ENCODE measurements at places on chromosomes 11 and 22.

- DNase-seq = no peak
Measured at GRCh38 chr11:45518141-45518832, 147.1 kb downstream of the CHST1 start.

- no peak for DNase-seq
Measured at GRCh38 chr11:134864968-134865305, 452.9 kb upstream of the B3GAT1 start.

- DNase-seq = no peak
Measured at GRCh38 chr11:2554338-2555207, 109.8 kb downstream of the KCNQ1 start.

GRCh38 chr11:8332196-8332595 is 68.5 kb upstream of the LMO1 start:
- DNase-seq = peak; percentile 57

DNA sequence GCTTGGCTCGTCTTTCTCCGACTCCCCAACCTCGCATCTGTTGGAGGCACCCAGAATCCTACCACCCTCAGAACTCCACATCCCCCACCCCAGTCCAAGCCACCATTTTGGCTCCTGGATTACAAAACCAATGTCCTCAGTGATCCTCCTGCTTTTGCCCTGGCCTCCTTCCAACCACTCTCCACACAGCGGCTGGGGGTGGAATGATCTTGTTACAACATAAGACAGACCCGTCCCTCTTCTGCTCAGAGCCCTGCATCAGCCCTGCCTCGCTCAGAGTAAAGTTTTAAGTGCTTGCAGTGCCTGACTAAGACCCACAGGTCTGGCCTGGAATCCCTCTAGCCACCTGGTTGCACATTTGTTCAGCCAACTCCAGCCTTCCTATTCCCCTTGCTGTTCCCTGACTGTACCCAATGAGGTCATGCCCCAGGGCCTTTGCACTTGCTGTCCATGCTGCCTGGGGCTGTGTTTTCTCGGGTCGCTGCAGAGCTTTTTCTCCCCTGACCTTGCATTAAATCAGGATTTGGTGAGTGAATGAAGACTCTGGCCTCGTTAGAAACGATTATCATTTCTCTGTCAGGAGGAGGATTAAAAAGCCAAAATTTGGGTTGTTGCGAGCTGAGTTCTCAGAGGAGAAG is 67.3 kb downstream of the IGF2 start:
- no peak for DNase-seq

DNA sequence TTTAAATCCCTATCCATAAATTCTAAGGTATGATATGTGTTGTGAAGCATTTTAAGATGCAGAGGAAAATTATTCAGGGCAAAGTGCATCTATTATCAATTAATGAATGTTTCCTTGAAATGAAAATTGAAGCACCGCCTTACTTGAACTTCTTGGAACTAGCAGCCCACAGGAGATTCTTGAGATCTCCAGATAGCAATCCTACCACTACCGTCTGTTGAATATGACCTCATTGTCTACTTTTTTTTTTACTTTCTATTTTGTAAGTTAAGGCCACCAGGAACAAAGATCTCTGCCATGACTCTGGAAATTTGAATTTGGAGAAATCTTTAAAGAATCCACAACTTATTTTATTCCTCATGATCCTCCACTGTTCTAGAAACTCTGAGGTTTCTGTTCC is 808.7 kb downstream of the KCNA4 start:
- DNase-seq = no peak

- peak; percentile 23 for DNase-seq
Measured at GRCh38 chr11:131186629-131187101, 183.8 kb upstream of the NTM start.

DNA sequence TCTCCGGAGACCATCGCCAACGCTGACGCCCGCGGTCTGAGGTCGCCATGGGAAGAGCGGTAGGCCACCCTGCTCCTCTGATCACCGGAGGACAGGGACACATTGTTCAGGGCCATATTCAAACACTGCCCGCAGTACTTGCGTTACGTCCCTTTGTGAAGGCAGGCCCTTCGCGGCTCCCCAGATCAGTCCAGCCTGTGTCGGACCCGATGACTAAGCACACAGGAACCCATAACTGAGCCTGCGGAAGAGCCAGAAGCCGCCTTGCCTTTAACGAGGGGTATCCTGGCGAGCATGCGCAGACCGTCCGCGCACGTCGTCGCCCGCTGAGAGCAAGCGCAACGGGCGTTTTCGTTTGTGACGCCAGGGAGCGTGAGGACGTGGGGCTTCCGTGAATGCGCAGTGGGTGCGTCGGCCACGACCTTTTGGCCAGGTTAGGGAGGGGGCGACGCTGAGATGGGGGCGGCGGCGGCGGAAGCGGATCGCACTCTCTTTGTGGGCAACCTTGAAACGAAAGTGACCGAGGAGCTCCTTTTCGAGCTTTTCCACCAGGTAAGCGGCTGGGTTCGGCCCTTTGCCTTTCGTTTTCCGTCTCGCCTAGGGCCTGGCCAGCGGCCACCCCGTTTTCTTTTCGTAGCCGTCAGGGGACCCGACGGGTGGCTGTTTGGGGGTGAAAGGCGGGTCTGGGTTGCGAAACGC is at the start of the genes C11orf71 and RBM7:
Gene C11orf71 (minus strand): TSS at position 296 of the 699 bp plus-strand sequence. CDS start 180 bp downstream, at position 116.
Gene RBM7 (plus strand): TSS at position 451 of the 699 bp plus-strand sequence. CDS start 6 bp downstream, at position 457.
- peak; percentile 97 for DNase-seq

GRCh38 chr11:15690320-15690719 is 575.6 kb downstream of the INSC start:
- DNase-seq = no peak

GRCh38 chr11:134537941-134538340 is 125.9 kb upstream of the B3GAT1 start:
- no peak for DNase-seq

GRCh38 chr11:67437082-67437808 is at the start of gene PTPRCAP:
Gene PTPRCAP, minus strand, starts transcription at chr11:67437682. Its CDS starts 63 bp downstream, at chr11:67437619.
- peak; percentile 89 for DNase-seq

DNA sequence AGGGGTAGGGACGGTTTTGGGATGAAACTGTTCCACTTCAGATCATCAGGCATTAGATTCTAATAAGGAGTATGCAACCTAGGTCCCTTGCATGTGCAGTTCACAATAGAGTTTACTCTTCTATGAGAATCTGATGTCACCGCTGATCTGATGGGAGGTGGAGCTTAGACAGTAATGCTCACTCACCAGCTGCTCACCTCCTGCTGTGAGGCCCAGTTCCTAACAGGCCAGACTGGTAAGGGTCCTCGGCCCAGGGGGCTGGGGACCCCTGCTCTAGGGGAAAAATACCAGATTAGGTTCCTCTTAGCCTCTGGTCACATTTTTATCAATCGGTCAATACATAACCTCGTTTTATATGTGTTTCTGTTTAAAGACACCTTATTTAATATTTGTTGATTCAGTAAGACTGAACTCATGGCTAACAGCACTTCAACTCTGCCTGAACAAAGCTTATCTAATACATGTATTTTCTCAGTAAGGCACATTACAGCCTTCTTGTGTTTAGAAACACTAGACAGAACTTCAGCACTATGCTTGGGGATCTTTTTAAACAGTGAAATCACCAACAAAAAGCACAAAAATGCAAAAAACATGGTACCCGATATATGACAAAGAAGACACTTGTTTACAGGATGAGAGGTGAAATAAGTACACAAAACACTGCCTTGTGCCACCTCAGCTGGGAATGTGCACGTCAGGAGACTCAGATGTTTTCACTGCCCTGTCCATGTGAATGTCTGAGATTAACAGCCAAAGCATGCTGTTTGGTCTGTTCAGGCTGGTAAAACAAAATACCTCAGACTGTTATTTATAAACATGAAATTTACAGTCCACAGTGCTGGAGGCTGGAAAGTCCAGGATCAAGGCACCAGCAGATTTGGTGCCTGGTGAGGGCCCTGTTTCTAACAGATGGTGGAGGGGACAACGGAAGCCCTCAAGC is 107.5 kb downstream of the USP35 start:
- no peak for DNase-seq

GRCh38 chr22:39343259-39344045 is 6.3 kb upstream of the SYNGR1 start:
- peak; percentile 83 for DNase-seq

DNA sequence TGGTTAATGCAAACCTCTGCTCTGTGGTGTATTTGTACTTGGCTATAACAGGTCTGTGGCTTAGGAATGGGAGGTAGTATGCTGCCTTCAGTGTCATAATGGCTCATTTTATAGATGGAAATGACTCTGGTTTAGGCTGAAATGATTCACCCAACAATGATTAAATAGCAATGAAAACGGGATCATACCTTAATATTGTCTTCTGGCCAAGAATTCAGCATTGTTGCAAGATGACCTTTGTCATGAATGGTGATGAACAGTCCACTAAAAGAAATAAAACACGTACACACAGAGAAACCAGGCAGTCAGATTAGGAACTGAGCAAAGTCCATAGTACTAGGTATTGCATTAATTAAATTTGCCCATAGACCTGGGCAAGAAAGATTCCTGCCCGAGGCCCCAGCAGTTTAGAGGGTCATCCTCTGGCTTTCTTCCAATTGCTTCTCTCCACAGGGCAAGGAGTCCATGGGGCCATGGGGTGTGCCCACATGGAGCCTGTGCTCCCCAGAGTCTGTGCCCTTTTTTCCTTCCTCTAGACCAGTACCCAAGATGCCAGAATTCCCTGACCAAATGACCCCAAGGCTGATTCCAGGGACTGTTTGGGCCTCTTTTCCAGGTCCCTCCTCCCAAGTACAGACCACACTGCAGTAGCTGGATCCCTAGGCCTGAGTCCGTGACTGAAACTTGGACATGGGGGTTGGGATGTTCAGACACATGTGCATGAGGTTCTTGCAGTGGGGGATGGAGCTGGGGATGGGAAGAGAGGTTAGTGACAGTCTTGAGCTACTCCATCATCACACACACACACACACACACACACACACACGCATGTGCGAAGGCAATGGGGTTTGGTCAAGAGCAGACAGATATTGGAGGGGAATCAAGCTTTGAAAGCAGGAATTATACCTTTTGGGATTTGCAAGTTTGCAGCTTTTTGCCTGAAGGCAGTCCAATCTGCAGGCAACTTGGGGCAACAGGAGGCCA is 134.2 kb downstream of the CCDC81 start:
- no peak for DNase-seq

GRCh38 chr11:22666688-22667439 is 453 bp downstream of the GAS2 start:
- no peak for DNase-seq

DNA sequence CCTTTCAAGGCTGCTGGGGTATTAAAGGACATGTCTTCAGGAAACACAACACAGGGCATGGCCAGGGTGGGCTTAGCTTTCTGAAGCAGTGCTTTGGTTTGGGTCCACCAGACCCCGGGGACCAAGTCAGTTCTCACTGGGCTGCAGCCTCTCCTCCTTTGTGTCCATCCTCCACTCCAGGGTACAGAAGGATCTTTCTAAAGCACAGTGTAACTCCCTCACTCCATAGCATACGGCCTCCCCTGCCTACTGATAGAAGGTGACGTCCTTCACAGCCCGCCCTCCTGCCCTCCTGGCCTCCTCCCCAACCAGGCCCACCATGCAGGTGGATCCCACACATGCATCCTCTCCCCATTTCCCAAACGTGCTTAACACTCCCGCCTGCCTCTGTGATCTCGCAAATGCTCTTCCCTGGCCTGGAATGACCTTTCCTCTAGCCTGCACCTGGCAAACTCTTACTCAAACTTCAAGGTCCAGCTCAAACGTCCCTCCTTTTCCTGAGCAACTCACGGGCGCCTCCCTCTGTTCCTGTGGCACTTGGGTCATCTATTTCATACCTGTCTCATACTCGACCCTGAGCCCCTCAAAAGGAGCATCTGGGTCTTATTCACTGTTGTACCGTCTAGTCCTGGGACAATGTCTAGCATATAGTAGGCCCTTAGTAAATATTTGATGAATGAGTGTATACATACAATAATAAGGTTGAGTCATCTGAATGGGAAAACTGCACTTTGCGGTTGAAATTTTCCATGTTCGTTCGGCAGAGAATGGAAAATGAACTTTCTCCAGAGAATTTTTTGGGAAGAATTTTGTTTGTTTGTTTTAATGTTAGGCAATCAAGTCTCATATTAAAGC is 187.7 kb downstream of the EFCAB6 start:
- no peak for DNase-seq

DNA sequence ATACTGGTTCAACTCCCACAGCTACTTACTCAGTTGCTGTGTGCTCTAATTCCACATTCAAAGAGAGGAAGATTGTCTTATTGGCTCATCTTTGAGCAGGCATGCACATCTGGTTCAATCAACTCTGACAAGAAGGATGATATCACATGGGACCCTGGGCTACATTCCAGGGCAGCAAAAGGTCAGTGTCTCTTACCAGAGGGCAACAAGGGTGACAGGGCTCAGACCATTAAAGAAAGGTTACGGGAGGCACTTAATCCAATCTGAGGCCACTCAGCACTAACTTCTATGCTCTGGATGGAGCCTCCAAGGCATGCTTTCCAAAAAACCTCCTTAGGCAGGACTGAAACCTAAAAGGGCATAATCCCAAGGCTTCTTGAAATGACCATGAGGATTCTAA is 549.4 kb upstream of the API5 start:
- no peak for DNase-seq
